ENCODE measurements at places on chromosomes 11 and 22.

DNA sequence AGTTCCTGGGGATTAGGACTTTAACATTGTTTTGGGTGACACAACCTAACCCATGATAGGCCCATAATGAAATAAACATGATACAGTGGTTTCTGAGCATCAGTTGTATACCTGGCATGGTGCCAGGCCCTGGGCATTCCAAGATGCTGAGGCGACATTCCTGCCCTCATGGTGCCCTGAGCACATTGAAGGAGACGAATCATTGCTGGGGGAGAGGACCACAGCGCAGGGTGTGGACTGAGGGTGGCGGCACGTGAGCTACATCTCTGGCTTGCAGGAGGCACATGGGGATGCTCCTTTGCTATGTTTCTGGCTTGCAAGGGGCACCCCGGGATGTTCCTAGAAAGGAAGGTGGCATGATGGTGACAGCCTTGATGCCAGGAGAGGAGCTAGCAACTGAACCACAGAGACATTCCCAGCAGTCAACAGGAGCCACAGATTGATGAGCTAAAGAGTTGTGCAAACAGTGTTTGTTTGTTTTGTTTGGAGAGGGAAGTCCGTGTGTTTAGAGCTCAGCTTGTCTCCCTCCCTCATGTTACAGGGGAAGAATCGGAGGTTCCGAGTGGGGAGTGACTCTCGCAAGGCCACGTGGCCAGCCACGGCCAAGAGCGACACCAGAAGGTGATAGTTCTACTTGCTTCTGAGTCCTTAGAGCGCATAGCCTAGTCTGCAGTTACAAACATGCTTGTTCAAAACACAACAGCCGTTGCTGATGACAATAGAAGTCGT is 106.4 kb downstream of the MIAT start:
- no peak for DNase-seq

DNA sequence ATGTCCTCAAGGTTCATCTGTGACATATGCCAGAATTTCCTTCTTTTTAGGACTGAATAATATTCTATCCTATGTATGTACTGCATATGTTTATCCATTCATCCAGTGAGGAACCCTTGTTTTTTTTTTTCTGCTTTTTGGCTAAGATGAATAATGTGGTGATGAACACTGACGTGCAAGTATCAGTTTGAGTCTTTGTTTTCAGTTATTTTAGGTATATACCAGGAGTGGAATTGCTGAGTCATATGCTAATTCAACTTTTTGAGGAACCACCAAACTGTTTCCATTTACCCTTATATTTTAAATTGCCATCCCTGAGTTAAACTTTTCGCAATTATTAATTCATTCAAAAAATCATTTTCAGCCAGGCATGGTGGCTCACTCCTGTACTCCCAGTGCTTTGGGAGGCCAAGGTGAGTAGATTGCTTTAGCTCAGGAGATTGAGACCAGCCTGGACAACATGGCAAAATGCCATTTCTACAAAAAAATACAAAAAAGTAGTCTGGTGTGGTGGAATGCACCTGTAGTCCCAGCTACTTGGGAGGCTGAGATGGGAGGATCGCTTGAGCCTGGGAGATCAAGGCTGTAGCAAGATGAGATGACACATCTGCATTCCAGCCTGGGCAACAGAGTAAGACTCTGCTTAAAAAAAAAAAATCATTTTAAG is 64.2 kb downstream of the MICAL2 start:
- no peak for DNase-seq

DNA sequence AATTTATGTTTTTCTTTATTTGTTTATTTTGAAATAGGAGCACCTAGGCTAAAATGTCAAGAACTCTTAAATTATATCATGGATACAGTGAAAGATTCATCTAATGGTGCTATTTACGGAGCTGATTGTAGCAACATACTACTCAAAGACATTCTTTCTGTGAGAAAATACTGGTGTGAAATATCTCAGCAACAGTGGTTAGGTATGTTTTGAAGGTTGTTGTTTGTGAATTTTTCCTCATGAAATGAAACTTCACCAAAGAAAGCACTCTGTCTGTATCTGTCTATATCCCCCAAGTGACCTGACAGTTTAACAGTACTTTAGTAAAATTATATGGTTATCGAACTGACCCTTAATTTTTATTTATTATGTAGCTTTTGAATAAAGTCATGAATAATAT is 12.8 kb downstream of the ATM start:
- DNase-seq = no peak

GRCh38 chr22:42719656-42720262 is 911 bp downstream of the A4GALT start:
- DNase-seq = no peak

DNA sequence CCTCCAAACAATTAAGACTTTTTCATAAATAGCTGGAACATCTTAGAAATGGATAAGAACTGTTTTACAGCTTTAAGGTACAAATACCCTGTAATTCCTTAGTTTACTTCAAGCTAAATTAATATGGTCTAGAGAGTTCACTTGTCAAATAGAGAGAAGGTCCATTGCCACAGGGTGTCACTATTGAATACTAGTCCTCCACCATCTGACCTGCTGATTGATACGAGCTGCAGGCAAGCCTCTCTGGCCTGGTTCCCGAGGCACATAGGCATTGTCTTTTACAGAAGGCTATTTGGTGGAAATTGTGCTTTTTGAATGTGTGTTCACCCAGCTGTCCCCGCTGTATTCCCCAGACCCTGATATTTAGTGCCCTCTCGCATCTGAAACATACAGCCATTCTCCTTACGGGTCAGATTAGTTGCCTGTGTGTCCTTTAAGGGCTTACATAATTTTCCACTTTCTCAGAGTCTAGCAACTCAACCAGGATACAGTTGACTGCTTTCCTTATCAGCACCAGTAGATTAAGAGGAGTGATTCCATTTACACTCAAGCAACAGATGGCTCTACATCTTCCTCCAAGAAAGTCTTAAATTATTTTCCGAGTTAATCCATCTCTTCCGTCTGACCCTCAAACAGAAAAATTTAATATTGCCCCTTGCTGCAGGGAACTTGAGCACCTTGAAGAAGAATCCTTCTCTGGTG is 788.8 kb upstream of the FAT3 start:
- no peak for DNase-seq

GRCh38 chr11:32055861-32056260 is 35.0 kb upstream of the RCN1 start:
- no peak for DNase-seq

DNA sequence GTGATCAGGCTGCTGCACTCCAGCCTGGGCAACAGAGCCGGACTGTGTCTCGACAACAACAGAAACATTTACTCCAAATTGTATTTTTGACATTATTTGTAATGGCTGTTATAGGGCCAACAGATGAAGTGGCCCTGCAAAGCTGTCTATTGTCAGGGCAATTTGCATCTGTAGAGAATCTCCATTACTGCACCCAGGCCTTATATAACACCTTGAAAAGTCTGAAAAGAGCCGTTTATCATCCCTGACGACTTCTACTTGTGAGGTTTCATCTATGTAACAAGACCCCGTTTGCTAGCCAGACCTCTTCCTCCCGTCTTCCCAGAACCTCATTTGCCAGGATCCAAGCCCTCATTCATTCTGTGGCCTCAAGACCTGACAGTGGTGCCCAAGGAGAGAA is 9.1 kb upstream of the CTTN start:
- DNase-seq = no peak

GRCh38 chr11:112655371-112655770 is 305.8 kb upstream of the NCAM1 start:
- no peak for DNase-seq

DNA sequence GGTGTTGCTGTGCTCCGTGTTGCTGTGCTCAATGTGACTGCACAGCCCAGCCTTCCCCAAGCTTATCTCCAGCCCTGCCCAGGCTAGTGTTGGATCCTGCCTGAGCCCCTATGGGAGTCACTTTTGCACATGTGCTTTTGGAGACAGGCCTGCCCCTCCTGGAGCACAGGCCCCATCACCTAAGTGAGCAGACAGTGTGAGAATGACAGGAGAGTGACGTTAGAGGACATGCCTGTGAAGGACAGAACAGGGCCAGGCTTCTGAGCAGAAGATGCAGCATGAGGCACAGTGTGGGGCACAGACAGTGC is 36.6 kb upstream of the SUSD2 start:
- no peak for DNase-seq

DNA sequence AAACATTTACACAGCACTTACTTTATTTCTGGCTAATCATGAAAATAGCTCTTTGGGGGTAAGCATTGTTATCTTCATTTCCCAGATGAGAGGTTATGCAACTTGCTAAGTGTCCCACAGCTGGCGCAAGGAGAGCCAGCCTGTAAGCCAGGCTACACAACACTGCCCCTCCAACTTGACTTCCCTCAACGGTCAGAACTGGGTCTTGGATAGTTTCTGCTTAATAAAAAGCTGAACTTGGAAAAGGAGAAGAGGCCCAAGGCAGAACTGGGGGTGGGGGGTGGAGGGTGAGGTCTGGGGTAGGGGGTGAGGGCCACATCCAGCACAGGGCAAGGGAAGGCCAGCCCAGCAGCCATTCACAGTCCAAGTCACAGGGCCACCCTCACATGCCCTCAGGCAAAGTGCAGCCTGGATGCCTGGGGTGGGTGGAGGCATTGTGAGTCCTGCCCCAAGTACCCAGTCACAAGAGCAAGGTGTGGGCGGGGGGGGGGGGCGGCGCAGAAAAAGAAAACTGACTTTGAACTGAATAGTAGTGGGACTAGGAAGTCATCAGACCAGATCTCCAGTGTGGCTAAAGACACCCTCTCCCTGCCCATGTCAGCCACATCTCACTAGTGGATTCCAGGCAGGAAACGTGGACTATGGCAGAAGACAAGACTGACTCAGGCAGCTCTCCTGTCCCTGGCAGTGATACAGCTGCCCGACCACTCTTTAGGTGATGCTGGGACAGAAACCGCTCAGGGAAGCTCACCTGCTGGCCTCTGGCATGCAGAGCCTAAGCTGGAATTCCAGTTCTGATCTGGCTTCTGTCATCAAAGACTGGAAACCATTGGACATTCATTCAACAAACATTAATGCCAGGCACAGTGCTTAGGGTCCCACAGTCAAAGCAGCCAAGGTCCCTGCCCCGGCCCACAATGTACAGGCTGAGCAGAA is 52.4 kb downstream of the PACSIN2 start:
- DNase-seq = no peak

GRCh38 chr11:115980337-115981103 is 476.3 kb upstream of the CADM1 start:
- DNase-seq = no peak

GRCh38 chr22:49718396-49718795 is 109.3 kb downstream of the BRD1 start:
- no peak for DNase-seq

GRCh38 chr11:18721561-18722292 is 4.3 kb downstream of the IGSF22 start:
- peak; percentile 27 for DNase-seq

DNA sequence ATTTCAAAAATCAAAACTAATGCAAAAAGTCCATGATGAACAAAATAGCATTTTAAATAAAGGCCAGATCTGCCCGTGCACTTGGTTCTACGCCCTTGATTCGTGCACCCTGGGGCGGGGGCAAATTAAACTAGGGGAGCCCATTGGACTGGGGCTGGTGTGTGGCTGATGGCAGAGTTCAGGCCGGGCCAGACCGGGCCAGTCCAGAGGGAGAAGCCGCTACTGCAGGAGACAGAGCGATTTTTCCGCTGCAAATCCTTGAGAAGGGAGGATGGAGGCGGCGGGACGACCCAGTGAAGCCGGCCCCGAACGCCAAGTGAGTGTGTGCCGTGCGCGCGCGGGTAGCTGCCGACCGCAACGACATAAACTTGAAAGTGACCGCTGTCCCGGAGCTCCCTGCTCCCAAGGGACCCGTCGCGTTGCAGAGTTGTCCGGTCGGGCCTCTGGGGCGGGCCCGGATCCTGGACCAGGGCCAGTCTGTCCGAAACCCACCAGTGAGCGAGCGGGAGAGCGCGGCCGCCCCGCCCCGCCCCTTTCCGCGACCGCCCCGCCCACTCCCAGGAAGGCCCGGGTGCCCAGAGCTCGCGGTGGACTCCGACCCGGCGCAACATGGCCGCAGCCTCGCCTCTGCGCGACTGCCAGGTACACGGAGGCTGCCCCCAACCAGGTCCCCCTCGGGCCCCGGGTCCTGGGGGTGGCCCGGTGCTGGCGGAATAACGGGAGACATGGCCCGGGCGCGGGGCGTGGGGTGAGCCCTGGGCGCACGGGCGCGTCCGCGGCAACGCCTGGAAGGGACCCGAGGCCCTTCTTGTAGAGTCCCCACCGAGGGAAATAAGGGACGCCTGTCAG is at the start of gene TTC38:
TSS of gene TTC38 (plus strand) at position 578 of the 849 bp plus-strand sequence. CDS start at position 610, 32 bp downstream.
- peak; percentile 32 for DNase-seq

DNA sequence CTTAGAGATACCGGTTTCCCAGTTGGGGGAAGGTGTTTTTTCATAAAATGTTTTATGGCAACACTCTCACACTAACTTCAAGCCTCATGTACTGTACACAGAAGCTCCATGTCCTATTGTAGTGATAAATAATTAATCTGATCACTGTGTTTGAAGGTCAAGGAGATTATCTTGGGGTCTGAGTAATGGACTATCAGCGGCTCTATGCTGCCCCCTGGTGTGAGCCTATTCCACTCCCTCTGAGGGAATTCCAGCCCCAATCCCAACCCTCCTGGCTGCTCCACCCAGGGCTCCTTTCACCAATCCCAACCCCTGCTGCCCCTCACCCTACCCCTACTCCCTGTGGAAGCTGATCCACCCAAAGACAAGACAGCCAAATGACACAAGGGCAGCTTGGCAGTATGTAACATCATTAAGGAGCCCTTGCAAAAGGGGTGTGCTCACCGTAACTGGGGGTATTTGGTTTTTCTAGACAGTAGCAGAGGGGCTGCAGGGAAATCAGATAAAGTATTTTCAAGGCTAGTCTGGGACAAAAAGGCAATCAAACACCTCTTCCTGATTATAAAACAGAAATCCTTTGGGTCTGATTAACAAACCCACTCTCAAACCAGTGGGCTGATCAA is 22.3 kb downstream of the HPS4 start:
- peak; percentile 17 for DNase-seq

GRCh38 chr11:134340354-134340964 is 8.7 kb downstream of the GLB1L2 start:
- no peak for DNase-seq

GRCh38 chr22:37418627-37419369 is 8.5 kb downstream of the ELFN2 start:
- no peak for DNase-seq

- DNase-seq = no peak
Measured at GRCh38 chr11:111627591-111627990, 25.3 kb downstream of the SIK2 start.

DNA sequence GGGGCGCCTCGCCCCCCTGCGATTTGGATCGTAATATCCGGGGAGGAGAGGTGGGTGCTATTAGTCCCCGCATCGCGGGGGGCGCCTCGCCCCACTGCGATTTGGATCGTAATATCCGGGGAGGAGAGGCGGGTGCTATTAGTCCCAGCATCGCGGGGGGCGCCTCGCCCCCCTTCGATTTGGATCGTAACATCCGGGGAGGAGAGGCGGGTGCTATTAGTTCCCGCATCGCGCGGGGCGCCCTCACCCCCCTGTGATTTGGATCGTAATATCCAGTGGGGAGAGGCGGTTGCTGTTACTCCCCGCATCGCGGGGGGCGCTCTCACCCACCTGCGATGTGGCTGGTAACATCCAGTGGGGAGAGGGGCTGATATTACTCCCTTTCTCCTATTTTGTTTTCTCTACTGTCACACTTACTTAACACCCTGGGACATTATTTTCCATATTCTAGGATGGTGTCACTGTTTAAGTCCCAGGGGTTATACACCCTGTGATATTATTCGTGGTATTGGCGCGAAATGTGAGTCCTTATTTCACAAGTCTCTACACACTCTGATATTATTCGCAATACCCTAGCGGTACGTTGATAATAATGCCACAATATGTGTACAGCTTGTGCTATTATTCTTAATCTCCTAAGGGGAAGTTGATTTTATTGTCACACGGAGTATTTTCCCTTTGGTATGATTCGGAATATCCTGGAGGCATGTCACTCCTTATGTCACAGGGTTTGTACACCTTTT is 57.8 kb upstream of the ALDH3B2 start:
- DNase-seq = peak; percentile 16

GRCh38 chr11:120499088-120499487 is 12.5 kb upstream of the GRIK4 start:
- DNase-seq = no peak

All from activated T-helper 9 cell treated with anti-CD3 and anti-CD28 coated beads, Interleukin-2, amount 50 U/mL, for 16 hours (primary cell).